Stimulated activated CD8-positive, alpha-beta memory T cell treated with anti-CD3 and anti-CD28 coated beads, Interleukin-4, amount 100 ng/mL, for 48 hours (primary cell): ENCODE measurements at places on chromosomes 7 and 10.

DNA sequence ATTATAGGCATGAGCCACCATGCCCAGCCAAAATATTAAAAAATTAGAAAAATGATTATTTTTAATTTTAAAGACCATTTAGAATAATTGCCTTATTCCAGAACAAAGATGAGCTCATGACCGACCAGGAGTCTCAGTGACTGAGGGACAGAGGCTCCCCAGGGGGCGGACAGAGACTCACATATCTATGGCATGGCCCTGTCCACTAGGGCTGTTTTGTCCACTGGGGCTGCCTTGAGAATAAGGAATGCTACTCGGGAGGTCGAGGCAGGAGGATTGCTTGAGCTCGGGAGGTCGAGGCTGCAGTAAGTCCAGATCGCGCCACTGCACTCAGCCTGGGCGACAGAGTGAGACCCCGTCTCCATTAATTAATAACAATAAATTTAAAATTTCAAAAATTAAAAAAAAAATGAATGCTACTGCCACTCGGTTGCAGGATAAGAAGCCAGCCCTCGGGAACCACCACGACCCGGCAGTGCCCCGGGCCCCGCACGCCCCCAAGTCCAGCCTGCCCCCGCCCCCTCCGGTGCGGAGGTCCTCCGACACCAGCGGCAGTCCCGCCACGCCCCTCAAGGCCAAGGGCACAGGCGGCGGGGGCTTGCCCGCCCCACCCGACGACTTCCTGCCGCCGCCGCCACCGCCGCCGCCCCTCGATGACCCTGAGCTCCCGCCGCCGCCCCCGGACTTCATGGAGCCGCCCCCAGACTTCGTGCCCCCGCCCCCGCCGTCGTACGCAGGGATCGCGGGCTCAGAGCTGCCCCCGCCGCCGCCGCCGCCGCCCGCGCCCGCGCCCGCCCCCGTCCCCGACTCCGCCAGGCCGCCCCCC, 128.6 kb downstream of the APBB1IP start:
- no peak for DNase-seq

DNA sequence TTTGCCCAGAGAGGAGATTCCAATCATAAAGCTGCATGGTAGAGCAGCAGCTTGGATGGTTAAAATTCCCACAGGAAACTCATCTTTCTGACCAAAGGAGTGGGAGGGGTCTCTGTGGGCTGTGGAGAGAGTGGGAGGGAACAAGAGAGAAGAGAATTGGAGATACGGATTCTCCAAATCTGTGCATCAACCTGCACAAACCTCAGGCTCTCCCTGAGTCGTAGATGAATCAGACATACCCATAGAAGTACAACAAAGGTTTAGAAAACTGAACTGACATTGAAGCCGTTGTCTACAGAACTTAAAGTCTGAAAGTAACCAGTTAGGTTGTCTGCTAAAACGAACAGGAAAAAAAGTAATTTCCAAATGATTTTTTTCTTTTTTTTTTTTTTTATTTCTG, 41.9 kb downstream of the CYCS start:
- DNase-seq, result no peak

DNA sequence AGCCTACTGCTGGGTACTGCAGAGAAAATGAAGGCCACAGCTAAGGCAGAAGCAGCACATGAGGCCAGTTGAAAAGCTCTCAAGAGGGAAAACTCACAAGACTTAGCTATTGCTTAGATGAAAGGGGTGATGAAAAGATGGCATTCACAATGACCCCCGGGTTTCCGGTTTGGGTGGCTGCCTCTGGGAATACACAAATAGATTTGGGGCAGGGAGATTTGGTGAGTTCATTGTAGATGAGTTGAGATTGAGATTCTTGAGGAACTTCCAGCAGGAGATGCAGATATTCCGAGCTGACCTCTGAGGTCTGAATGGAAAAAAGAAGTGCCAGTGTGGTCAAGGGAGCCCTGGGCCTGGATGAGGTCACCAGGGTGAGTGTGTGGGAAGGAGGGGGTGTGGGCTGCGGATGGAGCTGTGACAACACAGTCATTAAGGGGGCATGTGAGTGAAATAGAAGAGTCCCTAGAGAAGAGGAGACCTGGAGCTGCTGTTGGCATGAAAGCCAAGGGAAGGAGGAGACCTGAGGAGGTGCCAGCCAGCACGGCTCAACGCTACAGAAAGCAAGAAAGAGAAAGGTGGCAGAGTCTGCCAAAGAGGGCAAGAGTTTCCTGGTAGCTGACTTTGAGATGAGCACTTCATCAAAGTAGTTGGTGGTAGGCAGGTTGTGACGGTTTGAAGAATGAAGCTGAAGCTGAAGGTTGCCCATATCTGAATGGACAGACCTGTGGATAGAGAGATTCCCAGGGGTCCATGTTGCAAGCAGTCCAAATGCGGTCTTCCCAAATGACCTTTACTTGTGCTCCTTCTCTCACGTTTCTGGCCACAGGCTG, 43.7 kb downstream of the HIF1AN start:
- DNase-seq, result no peak

DNA sequence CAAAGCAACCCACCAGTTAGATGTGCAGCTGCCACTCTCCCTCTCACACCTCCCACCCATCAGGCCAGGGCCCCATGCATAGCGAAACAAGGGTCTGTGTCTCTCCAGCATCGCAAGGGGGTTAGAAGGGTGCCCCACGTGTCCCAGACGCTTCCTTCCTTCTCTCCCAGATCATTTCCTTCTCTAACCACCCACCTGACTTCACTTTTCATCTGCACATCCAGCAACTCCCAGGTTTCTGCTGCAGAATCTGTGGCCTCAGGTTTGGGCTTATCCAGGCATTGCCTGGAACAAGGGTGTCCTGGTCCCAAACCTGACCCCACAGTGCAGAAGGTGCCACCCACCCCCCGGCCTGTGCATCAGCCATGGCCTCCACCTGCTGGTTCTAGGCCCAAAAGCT, 14.4 kb downstream of the PDIA4 start:
- DNase-seq, result no peak

GRCh38 chr7:91847876-91848588, 32.5 kb downstream of the MTERF1 start:
- no peak for DNase-seq

DNA sequence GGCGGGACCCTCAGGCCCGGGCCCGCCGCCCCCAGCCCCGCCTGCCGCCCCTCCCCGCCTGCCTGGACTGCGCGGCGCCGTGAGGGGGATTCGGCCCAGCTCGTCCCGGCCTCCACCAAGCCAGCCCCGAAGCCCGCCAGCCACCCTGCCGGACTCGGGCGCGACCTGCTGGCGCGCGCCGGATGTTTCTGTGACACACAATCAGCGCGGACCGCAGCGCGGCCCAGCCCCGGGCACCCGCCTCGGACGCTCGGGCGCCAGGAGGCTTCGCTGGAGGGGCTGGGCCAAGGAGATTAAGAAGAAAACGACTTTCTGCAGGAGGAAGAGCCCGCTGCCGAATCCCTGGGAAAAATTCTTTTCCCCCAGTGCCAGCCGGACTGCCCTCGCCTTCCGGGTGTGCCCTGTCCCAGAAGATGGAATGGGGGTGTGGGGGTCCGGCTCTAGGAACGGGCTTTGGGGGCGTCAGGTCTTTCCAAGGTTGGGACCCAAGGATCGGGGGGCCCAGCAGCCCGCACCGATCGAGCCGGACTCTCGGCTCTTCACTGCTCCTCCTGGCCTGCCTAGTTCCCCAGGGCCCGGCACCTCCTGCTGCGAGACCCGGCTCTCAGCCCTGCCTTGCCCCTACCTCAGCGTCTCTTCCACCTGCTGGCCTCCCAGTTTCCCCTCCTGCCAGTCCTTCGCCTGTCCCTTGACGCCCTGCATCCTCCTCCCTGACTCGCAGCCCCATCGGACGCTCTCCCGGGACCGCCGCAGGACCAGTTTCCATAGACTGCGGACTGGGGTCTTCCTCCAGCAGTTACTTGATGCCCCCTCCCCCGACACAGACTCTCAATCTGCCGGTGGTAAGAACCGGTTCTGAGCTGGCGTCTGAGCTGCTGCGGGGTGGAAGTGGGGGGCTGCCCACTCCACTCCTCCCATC, 82.7 kb downstream of the PAX2 start:
- DNase-seq, result peak; percentile 58

GRCh38 chr7:80472491-80473200, 39.2 kb downstream of the GNAT3 start:
- no peak for DNase-seq

- DNase-seq, result no peak
These were observed 4.7 kb downstream of the MTERF1 start for GRCh38 chr7:91875851-91876250.

DNA sequence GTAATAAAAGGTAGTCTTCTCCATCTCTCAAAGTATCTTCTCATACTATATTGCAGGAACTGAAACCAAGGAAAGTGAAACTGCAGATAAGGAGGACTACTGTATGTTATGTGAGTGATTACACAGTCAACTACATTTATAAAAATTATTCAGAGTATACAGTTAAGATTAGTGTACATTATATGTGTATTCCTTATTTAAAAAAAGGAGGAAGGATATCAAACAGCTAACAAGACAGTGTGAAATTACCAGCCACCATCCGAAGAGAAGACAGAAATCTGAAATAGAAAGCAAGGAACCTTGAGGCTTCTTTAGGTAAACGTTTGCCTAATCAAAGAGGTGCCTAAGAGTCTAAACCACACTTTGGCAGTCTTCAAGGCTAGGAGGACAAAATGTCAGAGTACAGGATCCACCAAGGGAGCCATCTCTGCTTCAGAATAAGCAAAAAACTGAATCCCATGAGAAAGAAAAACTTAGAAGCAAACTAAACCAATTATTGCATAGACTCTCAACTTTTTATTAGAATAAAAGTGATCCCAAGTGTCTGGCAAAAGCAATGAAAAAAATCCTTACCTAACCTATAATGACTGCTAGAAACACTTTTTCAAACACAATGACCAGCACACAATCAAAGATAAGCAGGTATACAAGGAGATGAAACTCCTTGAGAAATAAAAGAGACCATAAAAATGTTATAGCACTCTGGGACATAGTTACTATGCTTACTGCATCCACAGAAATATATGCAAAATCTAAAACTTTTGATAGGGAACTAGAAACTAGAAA, 6.4 kb downstream of the USP6NL start:
- no peak for DNase-seq

DNA sequence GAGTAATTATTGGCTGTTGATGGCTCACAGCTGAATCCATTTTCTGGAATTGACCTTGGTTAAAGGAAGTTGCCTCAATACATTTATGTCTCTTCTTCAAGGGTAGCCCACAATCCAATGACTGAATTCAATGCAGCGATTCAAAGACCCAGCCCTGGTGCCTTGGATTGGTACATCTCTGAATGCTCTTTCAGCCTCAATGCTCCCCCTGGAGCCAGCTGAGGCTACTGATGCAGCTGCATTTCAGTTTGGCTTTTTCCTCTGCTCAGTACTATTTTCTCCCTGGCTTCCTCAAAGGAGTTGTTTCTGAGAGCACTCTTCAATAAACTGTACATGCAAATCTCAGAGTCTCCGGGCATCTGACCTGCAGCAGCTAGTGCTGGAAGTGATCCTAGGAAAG, 633 bp upstream of the EBLN1 start:
- no peak for DNase-seq

GRCh38 chr10:86535132-86535882, 13.7 kb upstream of the WAPL start:
- DNase-seq, result peak; percentile 36

DNA sequence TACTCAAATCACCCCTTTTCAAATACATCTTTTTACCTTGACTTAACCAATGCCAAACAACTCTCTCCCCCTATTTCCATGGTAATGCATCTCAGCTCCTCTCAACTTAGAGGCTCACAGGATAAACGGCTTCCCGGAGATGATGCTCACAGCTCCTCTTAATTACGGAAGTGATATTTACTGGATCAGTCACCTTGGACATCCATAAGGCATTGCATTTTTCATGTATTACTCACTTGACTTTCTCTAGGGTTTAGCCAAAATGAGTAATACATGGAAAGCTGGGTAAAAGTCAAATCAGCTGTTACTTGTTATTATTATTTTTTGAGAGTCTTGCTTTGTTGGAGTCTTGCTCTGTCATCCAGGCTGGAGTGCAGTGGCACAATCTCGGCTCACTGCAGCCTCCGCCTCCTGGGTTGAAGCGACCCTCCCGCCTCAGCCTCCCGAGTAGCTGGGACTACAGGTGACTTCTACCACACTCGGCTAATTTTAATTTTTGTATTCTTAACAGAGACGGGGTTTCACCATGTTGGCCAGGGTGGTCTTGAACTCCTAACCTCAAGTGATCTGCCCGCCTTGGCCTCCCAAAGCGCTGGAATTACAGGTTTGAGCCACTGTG, 73.3 kb upstream of the RHEB start:
- DNase-seq, result no peak

DNA sequence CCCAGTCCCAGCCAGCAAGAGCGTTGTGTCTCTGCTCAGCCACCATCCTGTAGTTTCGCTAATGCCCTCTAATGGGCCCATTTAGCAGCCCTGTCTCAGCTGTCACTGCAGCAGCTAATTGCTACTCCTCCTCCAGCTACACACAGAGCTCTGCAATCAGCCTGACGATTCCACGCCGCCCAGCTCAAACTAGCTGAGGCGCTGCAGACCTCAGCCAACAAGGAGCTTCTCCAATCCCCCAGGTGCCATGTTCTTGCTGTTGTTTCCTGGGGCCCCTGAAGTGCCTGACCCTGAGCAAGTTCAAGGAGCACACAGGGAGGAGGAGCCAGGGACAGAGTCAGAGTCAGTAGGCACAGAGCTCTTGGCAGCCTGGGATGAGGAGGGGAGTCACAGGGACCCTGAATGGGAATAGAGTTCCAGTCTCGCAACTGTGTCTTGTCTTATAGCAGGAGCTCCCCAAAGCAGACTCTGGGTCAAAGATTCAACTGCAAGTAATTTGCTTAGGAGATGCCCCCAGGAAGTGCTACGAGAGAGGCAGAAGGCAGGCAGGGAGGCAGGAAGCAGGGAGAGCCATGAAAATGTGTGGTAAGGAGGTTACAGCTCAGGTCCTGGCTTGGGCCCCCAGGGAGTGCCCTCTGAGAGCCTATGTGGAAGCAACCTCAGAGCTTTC, 135.8 kb upstream of the UNC5B start:
- DNase-seq, result peak; percentile 14

DNA sequence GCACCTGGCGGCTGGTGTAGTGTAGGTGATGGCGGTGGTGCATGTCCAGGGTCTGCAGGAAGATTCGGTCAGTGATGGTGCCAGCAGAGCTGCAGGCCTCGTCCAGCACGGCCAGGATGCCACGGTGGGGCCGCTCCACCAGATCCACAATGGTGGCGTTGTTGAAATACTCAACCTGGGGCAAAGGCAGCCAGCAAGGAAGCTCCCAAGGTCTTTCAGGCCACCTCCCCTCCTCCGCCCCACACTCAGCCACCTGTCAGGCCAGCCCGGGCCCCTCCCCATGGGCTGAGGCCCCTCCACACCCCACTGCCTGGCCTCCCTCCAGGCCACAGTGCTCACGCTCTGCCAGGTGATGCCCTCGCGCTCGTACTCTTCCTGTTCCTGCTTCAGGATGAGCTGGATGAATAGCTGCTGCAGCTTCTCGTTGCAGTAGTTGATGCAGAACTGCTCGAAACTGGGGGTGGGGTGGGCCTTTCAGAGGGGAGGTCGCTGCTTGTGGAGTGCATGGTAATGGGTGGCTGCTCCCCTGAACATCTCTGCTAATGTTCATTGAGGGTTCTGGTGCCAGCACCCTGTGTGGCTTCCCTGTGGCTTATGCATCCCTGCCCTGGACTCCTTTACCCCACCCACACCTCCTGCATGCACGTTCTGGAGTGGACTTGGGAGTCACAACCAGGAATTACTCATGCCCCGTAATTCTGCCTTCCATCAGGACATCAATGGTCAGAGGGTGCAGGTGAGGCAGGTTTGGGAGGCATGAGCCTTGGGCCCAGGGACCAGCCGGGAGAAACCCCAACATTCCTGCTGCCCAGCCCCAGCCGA, 8.9 kb downstream of the MYO1G start:
- peak; percentile 29 for DNase-seq

- DNase-seq, result no peak
These were observed 97.2 kb downstream of the COL13A1 start for GRCh38 chr10:69898941-69899340.
